Activated CD4-positive, alpha-beta T cell treated with anti-CD3 and anti-CD28 coated beads, Interleukin-2, Interleukin-6, amounts not matched to agents 100 ng/mL and 50 ng/mL, durations not matched to agents 16 hours and 8 hours (primary cell): ENCODE measurements at places on chromosomes 5 and 9.

GRCh38 chr5:76582230-76583162, 40.7 kb downstream of the F2RL2 start:
- peak; percentile 61 for DNase-seq

DNA sequence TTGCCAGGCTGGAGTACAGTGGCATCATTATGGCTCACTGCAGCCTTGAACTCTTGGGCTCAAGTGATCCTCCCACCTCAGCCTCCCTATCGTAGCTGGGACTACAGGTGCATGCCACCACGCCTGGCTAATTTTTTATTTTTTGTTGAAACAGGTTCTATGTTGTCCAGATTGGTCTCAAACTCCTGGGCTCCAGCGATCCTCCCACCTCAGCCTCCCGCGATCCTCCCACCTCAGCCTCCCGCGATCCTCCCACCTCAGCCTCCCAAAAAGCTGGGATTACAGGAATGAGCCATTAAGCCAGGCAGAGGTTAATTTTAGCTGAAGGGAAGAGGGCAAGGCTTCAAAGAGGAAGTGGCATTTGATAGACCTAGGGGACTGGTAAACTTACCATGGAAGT, 32.8 kb upstream of the CCNB1 start:
- no peak for DNase-seq

DNA sequence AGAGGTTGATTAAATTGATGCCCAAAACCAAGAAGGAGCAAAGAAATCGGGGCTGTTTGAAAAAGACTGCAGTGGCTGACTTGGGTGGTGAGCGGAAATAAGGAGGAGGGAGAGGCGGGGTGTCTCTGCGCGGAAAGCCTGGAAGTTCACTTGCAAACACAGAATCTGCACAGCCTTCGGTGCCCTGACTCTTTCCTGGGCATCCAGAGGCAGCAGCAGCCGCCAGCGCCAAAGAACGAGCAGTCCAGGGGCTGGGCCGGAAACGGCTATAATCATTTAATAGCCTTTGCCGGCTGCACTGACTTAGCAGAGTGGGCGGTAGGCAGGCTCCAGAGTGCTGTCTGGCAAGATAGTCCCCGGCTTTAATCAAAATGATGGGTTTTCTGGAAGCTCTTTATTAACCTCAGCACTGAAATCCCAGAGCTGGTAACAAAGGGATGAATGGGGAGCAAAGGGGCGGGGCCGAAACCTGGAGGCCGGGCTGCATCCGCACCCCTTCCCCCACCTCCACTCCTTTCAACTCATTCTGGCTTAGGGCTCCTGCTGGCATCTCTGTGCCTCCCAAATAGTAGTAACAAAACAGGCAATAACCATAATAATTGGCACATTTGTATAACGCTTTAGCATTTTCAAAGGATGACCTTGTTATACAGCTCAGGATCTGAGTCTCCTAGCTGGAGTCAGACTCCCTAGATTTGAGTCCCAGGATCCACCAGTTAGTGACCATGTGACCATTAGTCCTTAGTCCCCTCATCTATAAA, 35.7 kb downstream of the PCDHAC2 start:
- DNase-seq: no peak

DNA sequence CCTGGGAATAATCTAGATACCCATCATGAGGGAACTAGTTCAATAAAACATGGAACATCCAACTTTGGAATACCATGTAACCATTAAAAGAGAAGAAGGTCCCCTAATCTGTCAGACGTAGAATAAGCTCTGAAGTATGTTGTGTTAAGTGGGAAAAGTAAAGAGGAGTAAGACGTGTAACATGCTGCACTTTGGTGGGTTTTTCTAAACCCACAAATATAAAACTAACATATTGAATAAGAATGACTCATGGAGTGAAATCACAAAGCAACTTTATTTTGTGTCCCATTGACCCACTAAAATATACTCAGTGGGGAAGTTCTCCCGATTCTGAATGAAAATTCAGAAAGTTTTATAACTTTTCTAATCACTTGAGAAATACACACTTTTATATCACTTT, 67.9 kb upstream of the PIK3R1 start:
- no peak for DNase-seq

- DNase-seq: no peak
Observed at GRCh38 chr5:51391175-51391574, 7.9 kb downstream of the ISL1 start.

- no peak for DNase-seq
Observed at GRCh38 chr5:16669776-16670175, 53.0 kb upstream of the RETREG1 start.

DNA sequence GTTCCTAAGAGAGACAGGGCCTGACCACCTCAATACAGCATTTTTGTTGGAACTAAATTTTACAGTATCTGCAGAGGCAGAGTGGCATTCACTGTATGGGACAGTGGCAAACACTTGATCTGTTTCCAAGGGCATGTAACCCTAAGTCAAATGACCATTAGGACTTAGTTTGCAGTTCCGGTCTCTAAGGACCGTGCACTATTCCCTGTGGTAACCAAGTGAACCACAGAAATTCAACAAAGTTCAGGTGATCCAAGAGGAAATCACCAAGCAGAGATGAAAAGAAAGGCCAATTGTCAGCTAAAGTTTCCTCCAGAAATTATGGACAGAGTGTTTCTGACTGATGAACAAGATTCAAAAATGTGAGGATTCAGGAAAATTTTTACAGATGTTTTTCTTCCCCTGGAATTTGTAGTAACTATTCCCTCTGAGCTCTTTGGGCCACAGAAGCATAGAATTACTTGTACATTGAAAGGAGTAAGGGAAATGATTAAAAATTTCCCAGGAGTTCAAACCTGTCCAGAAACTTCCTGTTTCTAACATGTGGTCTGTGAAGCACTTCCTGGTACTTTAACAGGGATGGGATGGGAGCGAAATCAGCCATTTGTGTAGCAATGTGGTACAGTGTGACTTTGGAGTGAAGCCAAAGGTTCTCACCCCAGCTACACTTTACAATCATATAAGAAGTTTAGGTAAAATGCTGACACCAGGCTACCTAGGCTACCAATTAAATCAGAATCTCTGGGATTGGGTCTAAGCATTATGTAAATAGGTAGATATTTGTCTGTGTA, 266.1 kb upstream of the MAP3K1 start:
- DNase-seq: no peak

DNA sequence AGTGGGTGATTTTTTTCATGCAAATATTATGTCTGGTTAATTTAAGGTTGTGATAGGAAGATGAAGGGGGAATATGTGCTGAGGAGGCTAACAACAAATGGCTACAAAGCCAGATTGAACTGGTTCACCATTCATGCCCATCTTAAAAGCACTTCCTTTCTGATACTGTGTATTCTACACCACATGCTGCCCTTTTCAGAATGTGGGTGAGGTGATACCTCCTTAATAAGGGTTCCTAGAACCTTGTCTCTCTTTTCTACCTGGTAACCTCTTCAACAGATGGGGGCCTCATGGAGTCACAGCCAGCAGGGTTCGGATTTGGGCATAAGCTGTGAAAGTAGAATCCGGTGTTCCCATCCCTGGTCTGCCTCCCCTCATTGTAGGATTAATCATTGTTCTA, 1064.0 kb upstream of the SEMA6A start:
- no peak for DNase-seq

DNA sequence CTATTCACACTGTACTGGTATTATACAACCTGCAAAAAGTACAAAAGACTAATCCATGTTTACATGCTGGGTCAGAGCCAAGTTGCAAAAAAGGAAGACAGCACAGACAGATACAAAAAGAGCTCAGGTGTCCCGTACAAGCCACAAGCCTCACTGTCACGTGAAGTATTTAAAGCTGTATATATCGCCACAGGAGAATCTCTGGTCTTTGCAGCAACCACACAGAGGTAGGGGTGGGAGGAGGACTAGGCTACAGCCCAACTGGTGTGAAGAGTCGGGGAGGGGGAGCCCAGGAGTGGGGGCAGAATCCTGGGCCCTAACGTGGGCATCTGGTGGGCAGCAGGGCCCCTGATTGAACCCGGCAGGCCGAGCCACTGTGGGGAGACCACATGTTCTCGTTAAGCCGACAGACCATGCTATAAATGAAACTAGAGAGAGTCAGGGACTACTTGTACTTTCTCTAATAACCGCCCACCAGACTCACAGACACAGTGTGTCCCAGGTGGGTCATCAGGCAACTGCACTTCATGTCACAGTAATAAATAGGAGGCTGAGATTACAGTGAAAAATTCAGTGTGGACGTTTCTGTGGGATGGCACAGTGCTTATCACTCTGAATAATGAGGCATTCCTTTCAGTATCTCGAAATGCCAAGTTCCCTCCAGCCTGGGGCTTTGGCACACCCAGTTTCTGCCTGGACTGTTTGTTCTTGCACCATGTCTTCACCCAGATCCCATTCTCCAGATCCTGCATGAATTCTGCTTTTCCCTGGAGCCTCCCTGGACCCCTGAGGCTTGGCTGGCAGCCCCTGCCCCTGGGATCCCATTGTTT, 79.3 kb upstream of the SH3PXD2B start:
- no peak for DNase-seq

DNA sequence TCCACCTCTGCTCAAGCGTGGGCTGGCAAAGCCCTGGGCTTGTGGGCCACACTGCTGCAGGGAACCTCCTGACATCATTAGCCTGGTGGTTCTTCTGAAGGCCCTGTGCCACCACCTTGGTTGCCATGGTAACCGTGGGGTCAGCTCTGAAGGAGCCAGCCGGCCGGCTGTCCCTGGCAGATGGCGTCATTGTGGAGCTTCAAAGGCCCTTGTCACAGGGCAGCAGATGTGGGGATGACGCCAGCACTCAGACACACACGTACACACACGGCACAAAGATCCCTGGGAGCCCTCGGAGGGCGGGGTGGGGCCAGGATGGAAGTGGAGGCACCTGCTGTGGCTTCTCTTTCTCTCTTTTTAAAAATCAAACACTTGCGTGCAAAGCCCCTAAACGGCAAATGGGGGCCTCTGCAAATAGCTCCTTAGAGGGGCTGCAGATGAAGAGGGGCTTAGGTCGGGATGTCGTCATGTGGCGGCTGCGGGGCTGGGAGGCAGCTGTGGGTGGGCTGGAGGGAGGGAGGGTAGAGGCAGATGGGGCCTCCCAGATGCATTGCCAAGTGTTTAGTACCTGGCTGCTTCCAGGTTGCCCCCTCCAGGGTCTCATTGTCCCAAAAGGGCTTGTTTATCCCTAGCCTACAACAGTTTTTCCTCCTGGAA, 19.5 kb upstream of the RPL26L1 start:
- no peak for DNase-seq

DNA sequence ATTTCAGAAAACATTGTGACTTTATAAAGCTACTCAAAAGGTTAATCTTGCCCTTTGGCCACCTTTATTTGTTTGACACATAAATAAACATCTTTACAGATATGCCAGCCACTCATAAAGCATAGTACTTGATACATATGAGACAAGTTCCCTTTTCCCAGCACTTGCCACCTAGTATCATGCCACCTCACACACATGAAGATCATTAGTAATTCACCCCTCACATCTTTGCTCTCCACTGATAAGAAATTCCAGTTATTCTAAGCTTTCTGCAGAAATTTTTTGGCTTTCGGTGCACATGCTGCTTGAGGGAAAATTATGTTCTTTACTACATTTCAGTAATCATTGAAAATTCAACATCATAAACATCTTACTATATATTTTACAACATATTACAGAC, 59.1 kb downstream of the DEPDC1B start:
- no peak for DNase-seq

DNA sequence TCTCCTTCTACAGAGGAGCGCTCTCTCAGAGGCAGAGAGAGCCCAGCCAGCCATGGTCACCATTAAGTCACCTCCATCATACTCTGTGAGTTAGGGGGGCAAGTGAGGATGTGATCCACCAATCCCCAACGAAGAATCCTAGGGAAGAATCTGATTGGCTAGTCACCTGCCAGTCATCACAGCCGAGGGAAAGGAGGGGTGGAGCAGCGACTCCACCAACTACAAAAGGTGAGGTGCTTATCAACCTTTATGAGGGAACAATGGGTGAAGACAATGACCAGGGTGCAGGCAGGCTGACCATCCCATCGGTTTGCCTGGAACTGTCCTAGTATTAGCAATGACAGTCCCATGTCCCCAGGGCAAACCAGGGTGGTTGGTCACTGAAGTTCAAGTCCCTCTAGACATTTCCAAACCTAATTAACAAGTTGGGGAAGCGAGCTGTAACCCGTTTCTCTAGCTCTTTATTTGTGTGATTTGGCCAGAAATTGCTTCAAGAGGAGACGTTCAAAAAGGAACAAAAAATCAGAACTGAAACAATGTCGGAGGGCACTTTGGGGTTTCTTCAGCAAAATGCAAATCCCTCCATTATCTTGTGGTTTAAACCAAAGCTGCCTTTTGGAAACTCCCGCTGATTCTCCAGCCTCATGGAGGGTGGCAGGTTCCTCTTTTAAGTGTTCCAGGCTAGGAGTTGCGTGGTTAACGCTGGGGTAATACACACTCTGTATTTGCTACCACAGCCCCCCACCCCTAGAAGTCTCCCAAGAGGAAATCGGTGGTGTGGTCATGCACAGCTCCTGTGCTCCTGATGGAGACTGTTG, 18.8 kb upstream of the FCN1 start:
- DNase-seq: no peak

GRCh38 chr9:109190151-109190550, 23.1 kb upstream of the FRRS1L start:
- DNase-seq: no peak

DNA sequence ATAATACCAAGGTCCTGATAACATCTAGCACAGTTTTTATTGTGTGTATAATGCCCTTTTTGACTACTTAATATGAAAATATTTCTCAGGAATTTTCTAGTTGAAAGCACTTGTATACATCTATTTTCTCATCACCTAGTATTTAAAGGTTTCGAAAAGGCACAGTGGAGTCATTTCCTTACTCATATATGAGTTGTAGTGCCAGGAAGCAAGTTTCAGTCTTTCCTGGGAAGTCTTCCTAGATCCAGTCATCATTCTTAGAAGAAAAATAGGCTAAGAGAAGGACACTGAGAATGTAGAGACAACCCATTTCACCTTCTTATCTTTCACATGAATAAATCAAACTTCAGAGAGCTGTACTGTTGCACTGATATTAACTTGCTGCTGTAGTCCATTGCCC, 70.2 kb downstream of the SLC25A46 start:
- DNase-seq: no peak

DNA sequence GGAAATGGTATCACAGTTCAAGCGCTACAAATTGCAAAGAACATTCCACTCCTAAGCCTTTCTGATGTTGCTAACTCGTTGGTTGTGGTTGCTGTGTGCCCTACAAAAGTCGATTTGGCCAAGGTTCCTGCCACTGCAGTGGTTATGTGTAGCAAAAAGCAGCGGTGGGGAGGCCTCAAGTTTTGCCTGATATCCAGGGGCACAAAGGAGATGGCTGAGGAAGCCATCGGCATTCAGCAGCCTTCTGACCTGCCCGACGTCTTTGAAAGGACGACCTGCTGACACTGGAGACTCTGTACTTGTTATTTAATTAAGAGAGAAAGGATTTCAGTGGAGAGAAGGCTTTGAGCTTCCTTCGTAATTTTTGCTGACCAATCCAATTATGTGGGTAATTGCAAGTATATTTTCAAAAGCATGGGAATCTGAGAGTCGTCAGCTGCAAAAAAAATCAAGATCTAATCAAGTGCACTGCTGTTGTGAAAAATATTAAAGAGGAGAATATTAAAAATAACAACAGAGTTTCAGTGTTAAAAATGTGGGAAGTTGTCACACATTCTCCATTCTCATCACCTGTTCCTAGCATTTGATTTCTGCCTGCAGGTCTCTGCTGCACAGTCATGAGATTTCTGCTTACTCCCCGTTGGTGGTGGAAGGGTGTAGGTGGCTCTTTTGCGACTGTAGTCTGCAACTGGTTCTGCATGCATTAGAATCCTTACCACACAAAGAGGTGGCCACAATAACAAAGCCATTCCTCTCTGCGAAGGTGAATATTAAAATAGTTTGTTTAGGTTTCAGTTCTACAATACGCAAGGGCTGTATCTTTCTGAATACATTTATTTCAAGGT, 319.2 kb downstream of the IRX2 start:
- no peak for DNase-seq

GRCh38 chr5:146828385-146828784, 50.2 kb downstream of the PPP2R2B start:
- DNase-seq: no peak
